ENCODE measurements at places on chromosomes 12 and 14.

GRCh38 chr14:35046751-35047536 lies 872 bp downstream of the FAM177A1 start:
- DNase-seq: no peak

DNA sequence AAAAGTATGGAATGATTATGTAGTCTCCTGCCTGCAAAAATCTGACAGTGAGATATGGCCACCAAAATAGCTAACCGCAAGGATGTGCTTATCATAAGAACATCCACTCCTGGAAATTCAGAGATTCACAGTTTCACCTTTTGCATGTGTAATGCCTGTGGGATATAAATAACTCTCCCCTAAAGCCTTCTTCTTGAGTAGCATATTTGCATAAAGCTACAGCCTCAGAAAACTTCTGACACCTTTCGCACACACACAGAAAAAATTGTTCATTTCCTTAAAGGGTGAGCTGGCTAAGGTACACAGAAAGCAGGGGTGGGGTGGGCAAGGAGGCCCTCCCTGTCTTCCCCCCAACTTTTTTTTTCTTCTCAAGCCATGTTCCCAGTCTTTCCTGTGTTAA lies 3.1 kb upstream of the IGF1 start:
- DNase-seq: no peak

DNA sequence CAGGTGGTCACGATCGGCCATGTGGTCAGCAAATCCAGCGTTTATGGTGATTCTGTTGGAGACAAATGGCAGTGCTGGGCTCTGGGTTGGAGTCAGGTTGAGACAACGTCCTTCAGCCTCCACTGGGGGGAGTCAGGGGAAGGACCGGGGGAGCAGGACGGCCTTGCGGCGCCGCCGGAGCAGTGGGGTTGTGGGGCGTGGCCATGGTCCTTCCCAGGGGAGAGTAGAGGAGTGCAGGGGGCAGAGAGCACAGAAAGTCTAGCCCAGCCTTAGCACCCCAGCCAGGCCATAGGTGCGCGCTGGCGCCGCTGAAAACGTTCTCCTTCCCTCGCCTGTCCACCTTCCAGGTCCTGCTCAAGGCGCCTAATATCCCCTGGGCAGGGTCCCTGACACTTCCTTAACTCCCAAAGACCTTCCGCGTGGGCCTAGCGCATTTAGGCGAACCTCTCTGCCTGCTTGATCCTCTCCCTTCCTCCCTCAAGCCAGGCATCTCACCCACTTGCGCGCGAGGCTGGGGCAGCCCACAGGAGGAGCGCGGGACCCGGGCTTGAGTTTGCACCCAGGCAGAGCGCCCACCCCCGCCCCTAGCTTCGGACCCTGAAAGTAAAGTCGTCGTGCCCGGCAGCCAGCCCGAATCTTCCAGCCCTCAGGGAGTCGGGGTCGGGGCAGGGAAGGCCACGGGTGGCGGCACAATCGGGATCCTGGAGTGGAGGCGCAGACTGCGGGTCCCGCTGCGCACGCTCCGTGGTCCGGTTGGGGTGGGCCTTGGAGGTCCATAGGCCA lies 3.1 kb upstream of the KIF26A start:
- no peak for DNase-seq

GRCh38 chr12:78086553-78087362 lies 256.1 kb downstream of the NAV3 start:
- DNase-seq: no peak

DNA sequence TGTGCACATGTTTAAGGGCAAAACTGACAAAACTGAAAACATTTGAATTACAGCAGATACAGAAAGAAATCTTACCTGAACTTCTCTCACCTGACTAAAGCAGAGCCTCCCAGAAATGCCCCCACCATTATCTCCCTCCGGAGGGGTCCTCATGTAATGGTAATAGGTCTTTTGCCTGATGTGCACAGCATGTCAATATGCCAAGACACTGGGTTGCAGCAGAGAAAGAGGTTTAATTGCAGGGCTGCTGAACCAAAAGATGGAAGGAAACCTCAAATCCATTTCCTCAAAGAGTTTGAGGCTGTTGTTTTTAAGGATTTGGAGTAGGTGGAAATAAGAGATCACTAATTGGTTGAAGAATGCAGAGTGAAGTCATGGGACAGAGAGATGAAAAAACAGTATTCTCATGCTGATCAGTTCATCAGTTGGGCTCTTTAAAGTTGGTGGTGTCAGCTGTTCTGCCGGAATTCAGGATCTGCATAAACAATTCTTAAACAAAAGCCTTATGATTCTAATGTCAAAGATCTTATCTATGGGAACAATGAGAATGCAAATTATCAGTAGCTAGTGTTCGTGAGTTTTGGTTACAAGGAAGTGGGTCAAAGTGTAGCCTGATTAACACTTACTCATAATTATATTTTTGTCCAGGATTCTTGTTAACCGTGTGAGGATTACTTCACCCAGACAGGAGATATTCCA lies 18.2 kb downstream of the ANG start:
- no peak for DNase-seq

GRCh38 chr12:108856428-108857157 lies 790 bp downstream of the SSH1 start:
- peak; percentile 32 for DNase-seq

DNA sequence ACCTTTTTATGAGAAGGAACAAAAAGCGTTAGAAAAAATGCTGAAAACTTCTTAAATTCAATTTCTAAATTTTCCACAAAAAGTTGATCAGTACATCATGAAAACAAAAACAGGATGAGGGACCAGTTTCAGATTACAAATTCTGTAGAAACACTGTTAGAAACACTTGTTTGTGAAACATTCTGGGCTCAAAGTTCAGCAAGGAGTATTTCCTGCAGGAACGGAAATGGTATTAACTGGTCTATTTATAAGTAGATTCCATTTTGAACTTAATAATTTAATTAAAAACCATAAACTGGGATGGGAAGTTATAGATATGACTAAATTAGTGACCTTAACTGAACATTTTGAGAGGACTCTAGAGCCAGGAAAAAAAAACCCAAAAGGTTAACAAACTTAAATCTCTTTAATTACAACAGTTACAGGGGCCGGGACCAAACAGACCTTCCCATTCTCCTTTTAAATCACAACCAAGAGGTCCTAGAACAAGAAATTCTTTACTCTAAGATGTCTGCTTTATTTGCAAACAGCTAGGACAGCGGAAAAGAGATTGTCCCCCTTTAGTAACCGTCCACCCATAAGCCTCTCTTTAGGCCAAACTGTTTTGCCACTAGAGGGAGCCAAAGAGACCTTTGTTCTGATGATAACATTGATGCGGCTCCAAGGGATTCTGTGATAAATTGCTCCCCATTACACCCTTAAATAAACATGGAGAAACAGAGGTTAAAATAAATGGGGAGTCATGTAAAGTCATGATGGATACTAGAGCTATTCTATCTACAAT lies 69.0 kb upstream of the RERGL start:
- DNase-seq: no peak

DNA sequence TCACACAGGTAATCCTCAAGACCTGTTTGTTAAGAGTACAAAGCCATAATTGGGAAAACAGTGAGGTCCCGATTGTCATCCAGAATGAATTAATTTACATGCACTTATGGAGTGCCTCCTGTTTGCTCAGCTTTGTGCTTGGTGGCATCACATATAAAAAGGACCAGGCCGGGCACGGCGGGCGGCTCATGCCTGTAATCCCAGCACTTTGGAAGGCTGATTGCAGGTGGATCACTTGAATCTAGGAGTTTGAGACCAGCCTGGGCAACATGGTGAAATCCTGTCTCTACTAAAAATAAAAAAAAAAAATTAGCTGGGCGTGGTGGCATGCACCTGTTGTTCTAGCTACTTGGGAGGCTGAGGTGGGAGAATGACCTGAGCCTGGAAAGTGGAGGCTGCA lies 247.4 kb downstream of the CACNA1C start:
- DNase-seq: no peak

- no peak for DNase-seq
Measured at GRCh38 chr12:124904306-124905098, 9.9 kb downstream of the UBC start.

DNA sequence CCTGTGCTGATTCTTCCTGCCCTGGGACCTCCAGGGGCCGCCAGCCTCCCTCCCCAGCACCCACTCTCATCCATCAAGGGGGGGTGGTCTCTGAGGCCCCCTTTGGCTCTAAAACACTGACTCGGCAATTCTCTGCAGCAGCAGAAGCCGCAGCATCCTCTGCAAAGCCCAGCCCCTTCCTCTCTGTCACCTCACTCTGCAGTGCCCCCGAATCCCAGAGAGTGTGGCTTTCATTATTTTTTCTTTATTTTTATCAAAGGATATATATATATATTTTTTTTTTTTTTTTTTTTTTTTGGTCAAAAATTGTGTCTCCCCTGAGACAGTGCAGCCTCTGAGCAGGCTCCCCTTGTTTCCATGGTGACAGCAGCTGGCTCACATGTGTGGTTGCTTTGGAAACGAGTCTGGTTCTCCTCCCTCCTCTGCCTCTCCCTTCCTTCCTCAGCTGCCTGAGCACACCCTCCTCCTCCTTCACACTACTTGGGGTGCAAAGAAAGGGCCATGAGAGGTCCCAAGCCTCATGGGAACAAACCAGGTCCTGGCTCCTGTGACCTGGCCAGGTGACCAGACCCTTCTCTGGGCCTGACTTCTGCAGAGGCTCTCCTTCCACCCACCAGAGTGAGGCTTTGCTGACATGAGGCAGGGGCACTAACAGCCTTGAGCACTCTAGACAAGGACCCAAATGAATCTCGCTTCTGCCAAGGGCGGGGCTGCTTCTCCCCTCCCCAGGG lies 100.5 kb downstream of the LRRC74A start:
- DNase-seq: peak; percentile 45

GRCh38 chr12:87439990-87440827 lies 589.0 kb downstream of the C12orf50 start:
- no peak for DNase-seq

- DNase-seq: no peak
Measured at GRCh38 chr14:61257469-61258057, 23.6 kb downstream of the TMEM30B start.

GRCh38 chr12:57001448-57001906 lies 4.9 kb downstream of the ZBTB39 start:
- DNase-seq: peak; percentile 66

DNA sequence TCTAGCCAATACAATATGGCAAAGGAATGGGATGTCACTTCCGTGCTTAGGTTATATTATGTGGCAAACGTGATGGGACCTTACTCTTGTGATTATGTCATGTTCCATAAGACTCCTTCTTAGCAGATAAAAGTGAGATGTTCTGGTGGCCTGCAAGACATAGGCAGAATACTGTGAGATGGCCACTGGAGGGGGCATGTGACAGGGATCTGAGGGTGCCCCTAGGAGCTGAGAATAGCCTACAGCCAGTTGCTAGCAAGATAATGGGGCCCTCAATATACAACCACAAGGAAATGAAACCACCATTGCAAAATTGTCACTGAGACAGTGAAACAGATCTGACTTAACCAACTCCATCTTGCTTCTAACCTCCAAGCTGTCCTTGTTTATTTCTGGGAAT lies 151.4 kb upstream of the SSTR1 start:
- no peak for DNase-seq

- no peak for DNase-seq
Measured at GRCh38 chr12:92650228-92650822, 52.5 kb upstream of the PLEKHG7 start.

- DNase-seq: no peak
Measured at GRCh38 chr12:2120982-2121758, 68.4 kb downstream of the CACNA1C start.

DNA sequence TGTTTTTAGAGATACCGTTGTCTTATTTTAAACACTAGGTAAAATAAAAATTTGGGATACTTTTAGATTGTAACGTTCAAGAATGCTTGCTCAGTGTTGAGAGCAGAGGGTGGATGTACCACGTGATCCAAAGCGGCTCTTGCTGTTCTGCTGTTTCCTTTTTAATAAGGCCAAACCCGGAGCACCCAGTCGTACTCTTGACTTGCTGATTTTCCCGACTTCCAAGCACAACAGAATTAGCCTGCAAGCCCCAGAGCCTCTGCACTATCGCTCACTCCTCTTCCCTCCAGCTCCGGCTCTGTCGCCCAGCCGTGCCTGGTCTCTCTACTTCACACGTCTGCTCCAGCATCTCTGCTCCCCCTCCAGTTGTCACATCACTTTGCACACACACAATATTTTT lies 77.3 kb downstream of the EMP1 start:
- no peak for DNase-seq

DNA sequence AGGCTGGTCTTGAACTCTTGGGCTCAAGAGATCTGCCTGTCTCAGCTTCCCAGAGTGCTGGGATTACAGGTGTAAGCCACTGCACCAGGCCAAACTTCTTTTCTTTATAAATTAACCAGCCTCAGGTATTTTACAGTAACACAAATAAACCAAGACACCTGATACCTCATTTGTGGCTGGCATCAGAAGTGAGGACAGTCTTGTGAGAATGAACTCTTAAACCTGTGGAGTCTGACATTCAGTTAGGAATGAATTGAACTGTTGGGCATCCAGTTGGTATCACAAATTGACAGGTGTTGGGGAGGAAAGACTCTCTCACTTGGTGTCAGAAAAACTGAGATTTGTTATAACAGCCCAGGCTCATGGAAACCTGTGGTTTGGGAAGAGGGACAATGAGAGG lies 120.5 kb downstream of the DENND5B start:
- no peak for DNase-seq

DNA sequence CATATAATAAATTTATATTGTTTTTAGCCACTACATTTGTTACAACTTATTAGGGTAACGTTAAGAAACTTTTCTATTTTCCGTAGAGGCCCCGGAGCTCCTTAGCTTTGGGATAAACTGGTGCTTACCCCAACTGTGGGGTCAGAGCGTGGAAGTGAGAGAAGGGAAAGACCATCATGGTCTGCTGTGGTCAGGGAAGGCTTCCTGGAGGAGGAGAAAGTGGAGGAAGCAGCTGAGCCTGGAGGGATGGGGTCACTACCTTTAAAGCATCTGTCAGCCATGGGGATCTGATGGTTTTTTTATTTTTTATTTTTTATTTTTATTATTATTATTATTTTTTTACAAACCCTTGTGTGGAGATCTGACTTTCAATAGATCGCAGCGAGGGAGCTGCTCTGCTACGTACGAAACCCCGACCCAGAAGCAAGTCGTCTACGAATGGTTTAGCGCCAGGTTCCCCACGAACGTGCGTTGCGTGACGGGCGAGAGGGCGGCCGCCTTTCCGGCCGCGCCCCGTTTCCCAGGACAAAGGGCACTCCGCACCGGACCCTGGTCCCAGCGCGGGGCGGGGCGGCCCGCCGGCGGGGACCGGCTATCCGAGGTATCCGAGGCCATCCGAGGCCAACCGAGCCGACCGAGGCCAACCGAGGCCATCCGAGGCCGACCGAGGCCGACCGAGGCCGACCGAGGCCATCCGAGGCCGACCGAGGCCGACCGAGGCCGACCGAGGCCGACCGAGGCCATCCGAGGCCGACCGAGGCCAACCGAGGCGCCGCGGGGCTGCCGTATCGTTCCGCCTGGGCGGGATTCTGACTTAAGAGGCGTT lies 1101.2 kb upstream of the TMEM132C start:
- DNase-seq: peak; percentile 80

DNA sequence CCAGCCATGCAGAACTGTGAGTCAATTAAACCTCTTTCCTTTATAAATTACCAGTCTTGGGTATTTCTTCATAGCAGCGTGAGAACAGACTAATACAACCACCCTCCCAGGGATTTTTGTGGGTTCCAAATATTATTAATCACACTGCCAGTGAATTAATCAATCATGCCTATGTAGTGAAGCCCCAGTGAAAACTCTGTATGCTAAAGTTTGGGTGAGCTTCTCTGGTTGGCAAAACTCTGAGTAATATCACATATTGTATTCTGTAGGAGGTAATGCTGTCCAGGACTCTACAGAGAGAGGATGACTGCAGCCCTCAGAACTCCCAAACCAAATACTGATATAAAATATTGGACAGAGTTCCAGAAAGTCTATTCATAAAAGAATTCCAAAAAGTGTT lies 216.9 kb downstream of the RPAP3 start:
- no peak for DNase-seq

All from activated CD4-positive, alpha-beta T cell treated with anti-CD3 and anti-CD28 coated beads for 1 hour (primary cell).